ENCODE measurements at places on chromosomes 3 and 15.

GRCh38 chr15:98123834-98124233 is 163.3 kb downstream of the ARRDC4 start:
- DNase-seq: no peak

DNA sequence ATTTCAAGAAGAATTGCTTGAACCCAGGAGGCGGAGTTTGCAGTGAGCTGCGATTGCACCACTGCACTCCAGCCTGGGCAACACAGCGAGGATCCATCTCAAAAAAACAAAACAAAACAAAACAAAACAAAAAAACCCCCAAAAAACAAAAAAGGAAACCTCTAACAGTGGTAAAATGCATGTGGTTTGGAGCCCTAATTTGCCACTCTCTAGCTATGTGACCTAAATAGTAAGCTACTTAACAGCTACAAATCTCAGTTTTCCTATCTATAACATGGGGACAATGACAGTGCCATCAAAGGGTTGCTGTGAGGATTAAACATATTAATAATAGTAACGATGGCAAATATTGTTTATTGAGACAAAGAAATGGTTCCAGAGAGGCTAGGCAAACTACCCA is 119.4 kb upstream of the LMOD3 start:
- DNase-seq: no peak

GRCh38 chr15:33742800-33743199 is 225.5 kb upstream of the CHRM5 start:
- DNase-seq: no peak

DNA sequence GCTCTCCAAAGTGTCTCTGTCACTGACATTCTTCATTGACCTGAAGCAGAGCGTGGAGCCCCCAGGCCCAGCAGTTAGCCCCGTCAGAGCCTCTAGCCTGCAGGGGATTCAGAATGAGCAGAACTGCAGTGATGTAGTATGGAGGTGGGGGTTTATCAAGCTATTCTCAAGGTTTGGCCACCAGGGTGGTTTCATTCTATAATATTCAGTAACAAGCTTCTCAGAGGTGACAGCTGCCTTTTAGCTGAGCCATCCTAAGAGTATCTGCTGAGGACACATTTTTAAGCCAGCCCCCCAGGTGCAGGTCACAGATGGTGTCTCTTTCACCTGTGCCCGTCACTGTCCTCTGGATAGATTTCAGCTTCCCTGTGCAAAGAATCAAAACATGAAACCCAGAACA is 31.9 kb downstream of the CMTM7 start:
- no peak for DNase-seq

GRCh38 chr3:86087160-86087871 is 903.6 kb downstream of the VGLL3 start:
- DNase-seq: no peak

DNA sequence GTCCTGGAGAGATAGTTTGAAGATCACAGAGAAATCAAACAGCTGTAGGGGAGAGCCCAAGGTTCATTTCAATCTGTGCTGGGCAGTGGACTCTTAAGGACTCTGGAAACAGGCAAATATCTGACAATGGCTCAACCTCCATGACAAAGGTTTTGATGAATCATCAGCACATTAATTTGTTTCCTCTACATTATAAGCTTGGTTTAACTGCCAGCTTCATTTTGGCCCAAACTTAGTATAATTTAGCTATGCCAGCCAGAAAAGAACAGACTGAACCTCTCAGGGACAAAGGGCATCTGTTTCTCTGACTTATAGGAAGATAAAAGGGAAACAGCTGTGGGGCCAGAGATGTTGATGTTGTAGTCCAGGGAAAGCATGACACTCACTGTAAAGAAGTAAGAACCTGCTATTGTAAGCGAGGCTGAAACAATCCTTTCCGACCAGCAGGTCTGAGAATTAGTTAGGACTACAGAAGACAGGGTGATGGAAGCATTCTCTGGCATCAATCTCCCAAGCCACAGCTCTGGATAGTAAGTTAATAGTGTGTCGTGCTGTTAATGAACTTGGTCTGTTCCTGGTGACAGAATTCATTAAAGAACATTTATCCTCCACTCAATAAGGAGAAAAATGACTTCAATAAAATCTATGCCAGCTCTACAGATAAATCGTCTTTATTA is 110.1 kb downstream of the KCNMB2 start:
- no peak for DNase-seq

GRCh38 chr3:184321666-184322065 is 7.3 kb downstream of the EIF4G1 start:
- no peak for DNase-seq

GRCh38 chr3:136842294-136842693 is 19.7 kb upstream of the NCK1 start:
- no peak for DNase-seq

DNA sequence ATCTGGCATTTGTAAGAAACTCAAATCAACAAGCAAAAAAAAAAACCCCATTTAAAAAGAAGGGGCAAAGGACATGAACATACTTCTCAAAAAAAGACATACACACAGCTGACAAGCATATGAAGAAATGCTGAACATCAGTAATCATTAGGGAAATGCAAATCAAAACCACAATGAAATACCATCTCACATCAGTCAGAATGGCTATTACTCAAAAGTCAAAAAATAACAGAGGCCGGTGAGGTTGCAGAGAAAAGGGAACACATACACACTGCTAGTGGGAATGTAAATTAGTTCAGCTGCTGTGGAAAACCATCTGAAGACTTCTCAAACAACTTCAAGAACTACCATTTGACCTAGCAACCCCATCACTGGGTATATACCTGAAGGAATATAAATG is 199.4 kb upstream of the THBS1 start:
- no peak for DNase-seq

DNA sequence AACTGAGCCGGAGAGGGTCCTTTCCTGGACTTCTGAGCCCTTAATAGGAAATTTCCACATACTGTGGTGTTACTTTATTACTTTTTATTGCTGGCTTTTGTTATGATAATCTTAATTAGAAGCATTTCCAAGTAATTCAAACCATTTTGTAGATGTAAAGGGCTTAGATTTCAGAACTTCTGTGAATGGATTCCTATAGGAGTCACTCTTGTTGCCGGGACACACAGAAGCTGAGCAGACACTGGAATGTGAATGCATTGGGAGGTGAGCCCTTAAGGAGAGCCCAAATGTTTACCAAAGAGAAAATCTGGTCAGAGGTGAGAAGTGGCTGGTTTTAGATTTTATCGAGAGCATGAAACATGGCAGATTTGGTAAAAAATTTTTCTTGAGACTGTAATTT is 87.4 kb downstream of the FNDC3B start:
- DNase-seq: no peak

DNA sequence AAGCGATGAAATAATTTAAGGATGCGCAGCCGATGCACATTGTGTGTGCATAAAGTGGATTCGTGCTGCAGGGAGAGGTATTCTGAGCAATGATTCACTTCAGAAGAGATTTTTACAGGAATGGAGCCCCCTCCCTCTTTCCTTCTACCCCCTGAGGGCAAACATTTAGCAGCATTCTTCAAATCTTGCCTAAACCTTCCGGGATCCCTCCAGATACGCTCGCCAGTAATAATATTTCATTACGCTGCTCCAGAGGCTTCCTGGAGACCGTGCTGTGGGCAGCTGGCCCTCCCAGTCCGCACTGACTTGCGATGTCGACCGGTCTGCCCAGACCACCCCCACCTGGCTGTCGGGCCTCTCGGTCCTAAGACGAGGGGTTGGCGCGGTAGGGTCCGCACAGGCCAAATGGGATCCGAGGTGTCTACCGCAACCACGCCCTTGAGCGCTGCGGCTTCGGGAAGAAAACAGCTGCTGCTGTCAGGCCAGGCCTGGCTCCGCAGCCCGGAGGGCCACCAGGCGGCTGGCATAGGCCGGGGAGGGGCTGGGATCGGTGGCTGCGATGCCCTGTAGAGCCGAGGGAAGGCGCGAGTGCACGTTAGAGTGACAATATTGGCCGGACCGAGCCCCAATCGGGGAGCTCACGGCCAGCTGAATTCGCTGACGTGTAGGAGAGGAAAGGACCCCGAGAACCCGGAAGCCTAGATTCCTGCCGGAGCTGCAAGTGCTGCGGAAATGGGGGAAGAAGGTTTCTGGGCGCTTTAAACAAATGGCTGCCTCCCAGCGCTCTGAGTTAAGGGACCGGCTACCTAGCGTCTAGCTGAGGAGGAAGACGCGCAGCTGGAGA is 14.3 kb downstream of the ZIC4 start:
- no peak for DNase-seq

DNA sequence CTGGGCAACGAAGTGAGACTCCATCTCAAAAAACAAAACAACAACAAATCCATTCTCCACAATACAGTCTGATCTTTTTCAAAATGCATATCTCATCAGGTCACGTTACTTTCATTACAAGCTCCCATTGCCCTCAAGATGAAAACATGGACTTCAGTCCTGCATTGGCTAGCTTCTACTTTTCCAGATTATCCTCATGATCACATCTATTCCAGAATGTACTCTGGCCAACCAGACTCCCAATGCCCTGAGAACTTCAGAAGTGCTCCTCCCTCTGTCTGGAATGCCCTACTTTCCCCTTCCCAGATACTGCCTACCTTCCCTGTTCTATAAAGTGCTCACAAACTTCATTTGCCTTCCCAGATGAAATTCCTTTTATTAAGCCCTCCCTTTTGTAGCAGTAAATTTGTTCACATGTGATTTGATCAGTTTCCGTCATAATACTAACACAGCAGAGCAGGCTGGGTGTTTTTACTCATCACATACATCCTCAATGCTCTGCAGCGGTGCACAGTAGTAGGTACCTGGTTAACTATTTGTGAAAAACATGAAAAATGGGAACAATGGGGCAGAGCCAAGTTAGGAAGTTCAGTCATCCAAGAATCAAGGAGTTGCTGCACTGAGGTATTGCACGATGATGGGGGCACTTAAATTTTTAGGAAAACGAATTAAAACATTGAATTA is 5.3 kb downstream of the RPL22L1 start:
- no peak for DNase-seq

DNA sequence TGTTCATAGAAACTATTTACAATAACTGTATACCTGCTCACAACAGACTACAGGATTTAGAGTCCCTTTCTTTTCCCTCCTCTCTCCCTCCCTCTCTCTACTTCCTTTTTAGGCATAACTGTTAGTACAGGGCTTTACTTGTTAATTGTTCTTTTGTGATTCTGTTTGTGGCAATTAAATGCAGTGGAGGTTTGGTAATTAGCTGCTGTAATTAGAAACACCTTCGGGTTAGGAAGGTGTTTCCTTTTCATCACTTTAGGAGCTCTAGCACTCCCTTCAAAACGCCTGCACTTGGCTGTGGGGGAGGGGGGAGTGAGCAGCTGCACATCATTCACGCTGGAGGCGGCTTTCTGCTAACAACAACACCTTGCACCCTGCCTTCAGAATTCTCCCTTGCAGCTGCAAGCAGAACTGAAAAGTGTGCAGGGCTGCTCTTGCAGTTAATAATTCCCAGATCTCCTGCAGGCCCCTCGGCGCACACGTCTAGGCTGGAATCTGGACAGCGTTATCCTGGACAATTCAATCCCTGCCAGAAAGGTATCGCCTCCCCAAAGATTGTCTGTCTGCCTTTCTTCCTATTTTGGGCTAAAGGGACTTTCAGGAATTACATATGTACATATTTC is 242.6 kb upstream of the RGMA start:
- no peak for DNase-seq

DNA sequence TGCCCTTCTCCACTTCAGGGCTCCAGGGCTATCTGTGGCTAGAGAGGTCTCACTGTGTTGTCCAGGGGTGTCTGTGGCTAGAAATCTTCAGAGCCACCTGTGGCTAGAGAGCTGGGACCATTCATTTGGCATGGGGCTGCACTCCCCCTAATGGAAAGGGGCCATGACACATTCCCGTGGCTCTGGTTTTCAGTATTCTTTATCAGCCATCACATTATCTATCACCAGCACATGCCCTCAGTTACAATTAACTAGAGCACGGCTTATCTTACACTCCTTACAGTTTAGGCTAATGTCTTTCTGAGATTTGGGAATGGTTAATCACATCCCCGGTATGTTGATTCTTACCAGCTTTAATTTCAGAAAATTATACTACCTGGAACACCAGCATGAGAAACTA is 128.6 kb downstream of the RORA start:
- DNase-seq: no peak

DNA sequence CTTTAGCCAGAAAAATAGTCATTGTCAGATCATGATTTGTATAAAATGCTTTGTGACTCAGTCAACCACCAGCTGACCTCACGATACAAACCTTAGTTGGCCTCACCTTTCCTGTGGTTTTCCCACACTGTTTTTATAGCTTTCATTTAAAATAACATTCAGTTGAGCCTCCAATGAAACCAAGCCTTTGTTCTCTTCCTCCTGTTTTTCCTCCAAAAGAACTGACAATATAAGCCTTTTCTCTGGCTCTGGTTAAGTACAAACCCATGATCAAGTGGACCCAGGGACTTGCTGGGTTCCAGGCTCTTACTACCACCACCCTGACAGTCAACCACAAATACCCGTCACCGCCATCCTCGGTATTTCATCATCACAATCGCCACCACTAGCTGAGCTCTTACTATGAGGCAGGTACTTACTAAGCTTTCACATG is 81.7 kb downstream of the TAMM41 start:
- DNase-seq: no peak

DNA sequence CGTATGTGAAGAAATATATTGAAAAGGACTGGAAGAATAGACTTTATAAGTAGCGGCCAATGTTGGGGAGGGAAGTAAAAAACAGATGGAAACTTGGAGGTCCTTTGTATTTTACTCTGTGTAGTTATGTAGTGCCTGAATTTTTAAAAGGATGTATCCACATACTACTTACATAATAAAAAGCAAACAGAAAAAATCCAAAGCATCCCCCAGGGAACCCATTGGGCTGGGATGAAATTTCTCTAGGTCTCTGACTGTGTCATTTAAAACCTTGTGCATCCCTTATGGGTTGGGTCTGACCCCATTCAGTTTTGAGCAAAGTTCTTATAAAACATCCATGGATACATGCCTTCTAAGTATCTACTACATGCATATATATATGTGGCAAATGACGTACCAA is 141.1 kb downstream of the NR1D2 start:
- DNase-seq: no peak

DNA sequence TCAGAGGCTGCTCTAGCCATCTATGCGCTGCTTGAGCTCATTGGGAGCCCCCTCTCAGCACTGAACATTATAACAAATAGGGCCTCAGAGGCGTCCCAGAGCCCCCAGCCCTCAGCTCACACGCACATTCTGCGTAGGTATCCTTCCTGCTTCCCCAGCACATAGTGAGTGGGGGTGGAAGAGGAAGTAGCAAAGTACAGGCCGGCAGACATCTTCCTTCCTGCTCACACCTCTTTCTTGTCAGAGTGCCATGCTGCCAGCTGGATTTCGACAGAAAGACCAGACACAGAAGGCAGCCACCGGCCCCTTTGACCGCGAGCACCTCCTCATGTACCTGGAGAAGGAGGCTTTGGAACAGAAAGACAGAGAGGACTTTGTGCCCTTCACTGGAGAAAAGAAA is 16.6 kb downstream of the TMOD2 start:
- DNase-seq: no peak

Measured in activated T-cell treated with anti-CD3 and anti-CD28 coated beads for 1 hour (primary cell).